ENCODE measurements at places on chromosomes 4 and X.

- no peak for DNase-seq
These were observed 367.8 kb upstream of the SLC7A11 start for GRCh38 chr4:138609943-138610350.

GRCh38 chr4:8218371-8219031 is 19.4 kb downstream of the SH3TC1 start:
- no peak for DNase-seq

DNA sequence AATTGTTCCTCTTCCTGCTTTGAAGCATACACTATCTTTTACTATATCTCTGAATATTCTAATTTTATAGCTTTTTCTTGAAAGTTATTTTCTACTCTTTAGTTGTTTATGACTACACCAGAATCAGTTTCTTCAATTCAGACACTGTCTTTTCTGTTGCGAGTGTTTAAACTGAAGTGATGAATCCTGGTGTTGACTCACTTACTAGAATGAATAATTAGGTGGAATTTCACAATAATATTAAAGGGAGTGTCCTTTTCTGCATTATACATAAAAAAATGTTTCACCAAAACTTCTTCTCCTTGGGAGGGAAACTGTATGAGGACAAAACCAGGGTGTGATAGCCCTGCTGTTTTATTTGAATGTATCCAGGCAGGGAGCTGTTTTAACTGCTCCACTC is 1383.1 kb downstream of the C4orf33 start:
- DNase-seq, result no peak

- DNase-seq, result no peak
These were observed 53.2 kb upstream of the TNIP3 start for GRCh38 chr4:121217351-121217750.

DNA sequence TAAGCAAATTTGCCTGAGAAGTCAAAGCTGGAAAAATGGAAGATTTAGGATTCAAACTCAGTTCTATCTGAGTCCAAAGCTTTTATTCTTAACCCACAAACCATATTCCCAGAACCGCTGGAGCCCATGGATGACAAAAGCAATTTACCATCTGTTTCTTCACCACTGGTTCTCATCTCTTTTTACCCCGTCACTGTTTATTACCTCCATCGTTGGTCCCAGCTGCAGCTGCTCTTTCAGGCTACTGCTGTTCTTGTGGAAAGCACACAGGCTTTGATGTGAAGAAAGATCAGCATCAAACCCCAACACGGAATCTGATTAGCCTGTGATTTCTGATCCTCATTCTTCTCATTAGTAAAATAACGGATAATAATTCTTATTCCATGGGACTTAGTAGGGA is 9.5 kb downstream of the FBXO8 start:
- DNase-seq, result no peak

GRCh38 chrX:153375571-153375970 is 25.6 kb downstream of the PNMA6E start:
- DNase-seq, result no peak

GRCh38 chrX:43973249-43974099 is at the start of gene NDP:
Gene NDP, minus strand, starts transcription at chrX:43973390. Its CDS starts 14,745 bp downstream, at chrX:43958645.
- no peak for DNase-seq

DNA sequence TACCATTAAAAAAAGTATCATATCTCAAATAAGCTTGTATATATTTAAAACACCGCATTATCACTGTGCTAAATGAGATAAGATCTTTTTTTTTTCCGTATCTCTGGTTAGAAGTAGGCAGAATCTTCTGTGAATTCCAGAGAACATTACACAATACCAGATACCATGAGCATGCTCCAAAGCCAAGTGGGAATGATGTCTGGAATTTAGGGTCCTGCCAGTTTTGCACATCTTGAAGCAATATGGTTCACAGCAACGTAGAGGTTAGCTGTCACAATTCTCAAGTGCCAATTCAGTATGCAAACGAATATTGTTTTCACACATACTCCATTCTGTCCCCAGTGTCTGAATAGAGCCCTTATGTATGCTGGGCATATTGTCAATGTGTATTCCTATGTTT is 127.5 kb upstream of the NEIL3 start:
- no peak for DNase-seq

DNA sequence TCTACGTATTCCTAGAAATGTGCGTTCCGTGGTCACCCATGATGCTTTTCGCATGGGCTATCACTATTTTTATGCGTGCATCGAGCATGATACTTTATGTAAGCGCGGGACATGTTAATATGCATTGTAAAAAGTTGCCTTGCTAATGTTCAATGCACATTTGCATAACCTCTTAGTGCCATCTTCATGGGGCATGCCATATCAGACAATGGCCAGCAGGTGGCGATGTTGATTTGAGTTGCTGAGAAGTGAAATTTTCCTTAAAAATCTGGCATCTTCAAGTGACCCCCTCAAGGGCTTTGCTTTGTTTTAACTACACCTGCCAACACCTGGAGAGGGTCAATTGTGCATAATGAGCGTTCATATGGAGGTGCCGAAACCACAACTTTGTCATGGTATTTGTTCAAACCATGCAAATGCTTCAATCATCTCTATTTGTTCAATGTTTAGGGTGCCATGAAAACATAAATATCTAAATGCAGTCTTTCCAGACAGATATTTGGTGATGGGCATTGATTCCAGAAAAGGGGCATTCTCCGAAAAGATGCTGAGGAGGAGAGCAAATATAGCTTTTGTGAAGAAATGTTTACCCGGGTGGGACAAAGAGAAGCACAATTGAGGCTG is 833.9 kb upstream of the PRKX start:
- DNase-seq, result no peak

DNA sequence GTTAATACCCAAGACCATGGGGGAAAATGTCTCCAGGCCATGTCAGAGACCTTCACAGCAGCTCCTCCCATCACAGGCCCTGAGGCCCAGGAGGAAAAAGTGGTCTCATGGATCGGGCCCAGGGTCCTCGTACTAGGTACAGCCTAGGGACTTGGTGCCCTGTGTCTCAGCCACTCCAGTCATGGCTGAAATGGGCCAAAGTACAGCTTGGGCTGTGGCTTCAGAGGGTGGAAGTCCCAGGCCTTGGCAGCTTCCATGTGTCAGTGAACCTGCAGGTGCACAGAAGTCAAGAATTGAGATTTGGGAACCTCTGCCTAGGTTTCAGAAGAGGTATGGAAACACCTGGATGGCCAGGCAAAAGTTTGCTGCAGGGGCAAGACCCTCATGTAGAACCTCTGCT is 27.6 kb upstream of the C4orf54 start:
- no peak for DNase-seq

DNA sequence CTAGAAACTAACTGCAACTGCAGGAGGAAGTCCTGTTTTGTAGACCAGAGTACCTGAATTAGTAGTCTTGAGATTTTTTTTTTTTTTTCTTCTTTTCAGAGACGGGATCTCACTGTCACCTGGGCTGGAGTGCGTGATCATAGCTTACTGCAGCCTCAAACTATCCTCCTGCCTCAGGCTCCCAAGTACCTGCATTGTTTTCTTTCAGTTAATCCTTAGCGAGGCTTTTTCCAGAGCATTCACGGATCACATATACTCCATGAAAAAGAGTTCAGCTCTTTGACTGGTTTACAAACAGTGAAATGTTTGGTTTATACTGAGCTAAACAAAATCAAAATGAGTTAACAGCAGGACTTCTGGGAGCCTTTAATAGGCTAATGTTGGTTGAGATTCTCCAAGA is 45.8 kb downstream of the KLHL15 start:
- no peak for DNase-seq

DNA sequence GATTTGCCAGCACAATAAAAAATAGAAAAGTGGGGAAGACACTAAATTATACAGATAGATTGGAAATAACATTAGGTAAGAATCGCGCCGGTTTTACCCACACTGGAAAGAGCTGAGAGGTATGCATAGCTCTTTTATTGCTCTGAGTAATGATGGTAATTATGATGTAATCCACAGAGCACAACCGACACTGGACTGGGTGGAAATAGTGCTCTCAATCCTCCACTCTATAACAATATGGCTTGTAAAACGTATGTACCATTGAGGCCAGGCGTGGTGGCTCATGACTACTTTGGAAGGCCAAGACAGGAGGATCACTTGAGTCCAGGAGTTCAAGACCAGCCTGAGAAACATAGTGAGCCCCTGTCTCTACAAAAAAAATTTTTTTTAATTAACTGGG is 104.3 kb upstream of the RAPGEF2 start:
- DNase-seq, result no peak

GRCh38 chr4:124262211-124263179 is 450.0 kb downstream of the ANKRD50 start:
- no peak for DNase-seq

- no peak for DNase-seq
These were observed 61.7 kb downstream of the SLIT2 start for GRCh38 chr4:20313237-20314030.

GRCh38 chr4:7546809-7547367 is 112.2 kb upstream of the PSAPL1 start:
- DNase-seq, result no peak

- DNase-seq, result no peak
These were observed 56.5 kb downstream of the ARAP2 start for GRCh38 chr4:36187723-36188333.

- no peak for DNase-seq
These were observed 283.8 kb downstream of the IQCM start for GRCh38 chr4:149531861-149532260.

GRCh38 chr4:142378179-142378578 is 467.9 kb downstream of the INPP4B start:
- no peak for DNase-seq

DNA sequence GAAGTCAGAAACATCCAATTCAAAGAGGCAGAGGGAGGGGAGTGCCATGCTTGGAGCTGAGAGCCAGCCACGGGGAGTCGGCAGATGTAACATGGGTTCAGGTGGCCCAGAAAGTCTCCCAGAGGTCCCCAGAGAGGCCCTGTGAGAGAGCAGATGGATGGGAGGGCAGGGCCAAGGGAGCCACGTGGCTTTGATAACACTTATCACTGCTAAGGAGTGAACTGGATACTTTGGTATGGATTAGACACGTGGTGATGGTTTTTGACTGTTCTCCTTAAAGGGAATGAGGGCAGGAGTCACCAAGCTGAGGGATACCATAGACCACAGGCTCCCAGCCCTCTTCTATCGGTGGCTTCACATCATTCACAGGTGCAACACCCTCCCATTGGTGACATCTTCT is 13.7 kb downstream of the CCKAR start:
- no peak for DNase-seq

DNA sequence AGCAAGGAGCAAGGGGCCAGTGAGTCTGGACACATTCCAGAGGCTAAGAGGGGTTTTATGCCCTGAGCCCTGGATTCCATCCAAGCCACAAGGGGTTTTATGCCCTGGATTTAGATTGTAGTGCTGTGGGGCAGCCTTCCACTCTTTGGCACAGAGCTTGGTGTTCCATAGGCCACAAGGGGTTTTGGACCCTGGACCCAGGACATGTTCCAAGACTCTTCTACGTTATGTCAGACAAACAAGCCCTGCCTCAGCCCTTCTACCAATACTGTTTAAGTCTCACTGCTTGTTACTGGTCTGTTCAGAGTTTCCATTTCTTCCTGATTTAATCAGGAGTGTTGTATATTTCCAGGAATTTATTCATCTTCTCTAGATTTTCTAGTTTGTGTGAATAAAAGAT is 12.8 kb upstream of the SCARB2 start:
- no peak for DNase-seq

- DNase-seq, result no peak
These were observed 58.6 kb upstream of the ALB start for GRCh38 chr4:73345399-73345975.

GRCh38 chrX:95628796-95629195 is 1055.8 kb upstream of the DIAPH2 start:
- DNase-seq, result no peak

DNA sequence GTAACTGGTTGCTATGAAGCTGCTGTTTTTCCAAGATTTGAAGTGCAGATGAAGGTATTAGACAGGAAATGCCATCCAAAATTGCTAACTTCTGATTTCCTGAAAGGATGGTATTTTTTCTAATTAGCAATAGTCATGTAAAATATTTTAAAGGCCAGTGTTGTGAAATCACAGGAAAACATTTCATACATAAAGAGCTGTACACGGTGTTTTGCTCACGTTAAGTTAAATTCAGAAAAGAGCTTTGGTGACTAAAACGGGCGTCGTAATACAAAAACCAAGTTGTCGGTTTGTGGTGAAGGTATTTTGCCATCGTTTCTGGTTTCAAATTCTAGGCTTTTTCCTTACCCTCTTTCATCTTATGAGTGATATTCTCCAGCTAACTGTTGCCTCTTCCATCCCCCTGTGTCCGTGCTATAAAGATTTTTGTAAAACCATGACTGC is 39.8 kb downstream of the AFF1 start:
- DNase-seq, result no peak

DNA sequence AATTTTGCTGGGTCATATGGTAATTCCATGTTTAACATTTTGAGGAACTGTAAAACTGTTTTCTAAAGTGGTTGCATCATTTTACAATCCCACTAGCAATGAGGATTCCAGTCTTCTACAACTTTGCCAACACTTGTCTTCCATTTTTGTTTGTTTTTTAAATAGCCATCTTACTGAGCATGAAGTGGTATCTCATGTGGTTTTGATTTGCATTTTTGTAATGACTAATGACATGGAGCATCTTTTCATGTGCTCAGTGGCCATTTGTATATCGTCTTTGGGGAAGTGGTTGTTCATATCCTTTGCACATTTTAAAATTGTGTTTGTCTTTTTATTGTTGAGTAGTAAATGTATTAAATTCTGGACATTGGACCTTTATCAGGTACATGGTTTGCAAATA is 94.7 kb downstream of the TMEM131L start:
- DNase-seq, result no peak

- DNase-seq, result no peak
These were observed 86.4 kb upstream of the SORBS2 start for GRCh38 chr4:185898413-185898812.

DNA sequence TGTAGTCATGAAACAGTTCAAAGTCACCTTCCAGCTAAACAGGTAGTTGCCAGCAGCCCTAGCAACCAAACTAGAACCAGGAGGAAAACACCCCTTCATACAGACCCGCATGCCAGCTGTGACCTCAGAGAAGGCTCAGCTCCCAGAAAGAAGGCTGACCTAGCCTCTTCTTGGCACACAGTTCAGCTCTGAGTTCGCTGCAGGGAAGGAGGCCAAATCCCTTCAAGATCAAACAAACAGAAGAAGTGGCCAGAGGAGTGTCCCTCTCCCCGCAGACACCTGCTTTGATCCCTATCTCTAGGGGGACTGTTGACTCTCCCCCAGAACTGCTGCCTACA is 56.0 kb downstream of the HADH start:
- DNase-seq, result no peak

DNA sequence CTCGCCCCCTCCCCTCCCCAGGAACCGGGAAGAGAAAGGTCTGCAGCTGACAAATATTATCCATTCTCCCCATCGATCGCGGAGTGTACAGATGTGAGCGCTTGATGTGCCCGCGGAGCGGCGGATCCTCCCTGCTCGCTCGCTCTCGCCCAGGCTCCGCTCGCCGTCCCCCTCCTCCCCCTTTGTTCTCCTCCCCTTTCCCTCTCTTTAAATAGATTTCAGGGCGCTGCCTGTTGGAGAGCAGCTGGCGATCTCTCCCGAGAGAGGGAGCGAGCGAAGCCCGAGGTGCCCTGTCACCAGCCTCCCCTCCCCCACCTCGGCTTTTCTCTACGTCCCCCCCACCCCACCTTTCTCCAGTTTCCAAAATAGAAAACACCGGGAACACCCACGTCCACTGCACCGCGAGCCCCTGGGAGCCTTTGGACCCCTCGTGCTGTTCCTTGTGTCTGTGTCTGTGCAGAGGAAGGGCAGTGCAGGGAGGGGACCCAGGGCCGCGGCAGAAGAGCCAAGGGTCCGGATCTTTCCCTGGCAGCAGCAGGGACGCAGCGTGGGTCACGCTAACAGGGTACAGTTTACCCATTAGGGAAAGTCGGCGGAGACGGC is 56.6 kb upstream of the BCOR start:
- DNase-seq, result no peak

- DNase-seq, result no peak
These were observed 170.1 kb upstream of the SCML1 start for GRCh38 chrX:17567187-17567586.
